ENCODE measurements at places on chromosomes 2 and 18.

- no peak for DNase-seq
Measured at GRCh38 chr2:105287692-105288091, 41.8 kb downstream of the TGFBRAP1 start.

- DNase-seq, result no peak
Measured at GRCh38 chr2:224586127-224586695, 1.0 kb upstream of the CUL3 start.

DNA sequence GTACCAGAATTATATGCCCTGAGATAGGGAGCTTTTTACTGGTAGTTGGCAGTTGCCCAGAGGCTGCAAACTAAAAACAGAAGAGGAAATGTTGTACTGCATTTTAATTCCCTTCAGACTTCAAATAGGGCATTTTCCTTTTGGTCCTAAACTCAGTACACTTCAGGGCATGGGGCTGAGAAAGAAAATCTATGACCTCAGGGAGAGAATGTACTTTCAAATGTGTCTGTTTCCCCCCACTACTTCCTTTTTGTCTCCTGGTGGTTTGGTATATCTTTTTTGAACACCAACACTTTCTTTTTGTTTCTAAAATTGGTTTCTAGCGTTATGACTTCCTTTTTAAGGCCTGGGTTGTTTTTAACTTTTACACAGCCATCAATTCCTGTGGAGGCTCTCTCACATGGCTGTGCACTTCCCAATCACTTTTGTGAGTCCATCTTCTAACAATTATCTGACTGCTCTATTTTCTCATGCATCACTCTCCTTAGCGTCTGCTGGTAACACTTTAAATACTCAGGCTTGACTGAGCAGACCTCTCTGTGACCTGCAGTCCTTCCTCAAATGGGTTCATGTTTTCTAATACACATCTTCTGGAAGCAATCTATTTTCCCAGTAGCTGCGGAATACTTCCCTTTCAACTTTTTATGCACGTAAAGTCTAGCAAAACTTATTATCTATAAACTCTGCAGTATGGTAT lies 596.0 kb downstream of the LRP1B start:
- DNase-seq, result no peak

GRCh38 chr2:20879221-20879620 lies 56.3 kb upstream of the LDAH start:
- DNase-seq, result no peak

DNA sequence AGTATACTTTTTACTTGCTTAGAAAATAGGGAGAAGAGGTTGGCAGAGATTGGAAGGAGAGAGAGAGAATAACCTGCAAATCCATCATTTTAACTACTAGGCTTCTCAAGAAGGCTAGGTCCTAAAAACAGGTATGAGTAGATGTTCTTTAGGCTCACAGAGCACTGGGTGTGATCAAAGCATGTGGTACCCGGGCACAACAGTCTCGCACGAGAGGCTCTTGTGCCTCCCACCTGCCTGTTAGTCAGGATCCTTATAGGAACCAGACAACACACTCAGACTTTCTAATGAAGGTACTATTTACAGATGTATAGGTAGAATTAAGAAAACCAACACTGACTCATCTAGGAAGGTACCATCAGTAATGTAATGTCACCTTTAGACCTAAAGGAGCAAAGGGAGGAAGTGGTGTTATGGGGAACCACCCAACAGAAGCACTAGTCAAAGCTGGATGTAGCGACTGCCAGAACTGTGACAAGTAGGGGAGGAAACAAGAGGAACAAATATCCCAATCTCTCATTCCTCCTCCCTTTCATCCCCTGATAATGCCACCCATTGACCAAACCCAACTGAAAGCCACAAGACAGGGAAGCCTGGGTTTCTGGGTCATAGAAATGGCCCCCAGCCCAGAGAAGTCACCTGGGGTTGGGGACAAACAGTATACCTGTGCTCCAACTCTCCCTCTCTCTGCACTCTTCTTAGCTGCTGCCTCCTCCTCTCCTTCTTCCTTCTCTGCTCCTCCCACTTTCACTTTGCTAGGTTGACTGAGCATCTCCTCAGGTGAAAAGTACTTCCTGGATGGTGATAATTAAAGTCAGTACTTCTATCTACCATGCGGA lies 16.0 kb upstream of the MARCHF4 start:
- DNase-seq, result no peak

- DNase-seq, result no peak
Measured at GRCh38 chr2:180003073-180003472, 4.0 kb downstream of the CWC22 start.

DNA sequence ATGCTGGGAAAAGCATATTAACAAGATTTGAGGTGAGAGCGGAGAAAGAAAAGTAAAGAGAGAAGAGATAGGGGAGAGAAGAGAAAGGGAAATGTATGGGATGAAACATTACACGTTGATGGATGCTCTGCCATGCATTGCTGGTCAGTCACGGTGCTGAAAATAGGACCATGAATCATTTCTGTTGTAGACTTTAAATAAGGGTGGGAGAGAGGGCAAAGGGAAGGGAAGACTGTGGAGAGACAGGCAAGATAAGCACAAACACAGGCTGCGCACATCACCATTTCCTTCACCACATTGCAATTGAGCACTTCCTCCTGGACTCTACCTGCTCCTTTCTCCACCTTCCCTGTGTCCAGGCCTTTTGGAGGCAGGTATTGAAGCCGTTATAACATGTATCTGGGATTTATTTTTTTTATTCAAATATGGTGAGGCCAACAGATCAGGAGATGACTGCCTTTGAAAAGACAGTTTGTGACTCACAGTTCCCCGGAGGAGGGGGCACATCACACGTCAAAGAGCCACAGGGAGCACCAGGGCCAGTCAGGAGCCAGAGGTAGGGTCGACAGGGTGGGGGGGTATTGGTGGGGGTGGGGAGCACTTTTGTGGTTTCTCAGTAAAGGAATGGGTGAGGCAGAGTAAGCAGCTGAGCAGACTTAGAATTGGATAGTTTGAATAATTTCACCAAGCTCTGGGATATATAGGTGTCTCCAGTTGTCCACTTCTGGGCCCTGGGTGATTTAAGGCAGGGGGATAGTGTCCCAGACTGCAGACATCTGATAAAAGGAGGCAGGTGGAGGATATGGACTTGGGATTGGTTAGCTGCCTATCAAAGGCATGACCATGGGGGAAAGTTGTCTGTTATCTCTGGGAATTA lies 372.8 kb upstream of the ST6GAL2 start:
- no peak for DNase-seq

- no peak for DNase-seq
Measured at GRCh38 chr2:130972410-130972809, 120.8 kb downstream of the FAM168B start.

DNA sequence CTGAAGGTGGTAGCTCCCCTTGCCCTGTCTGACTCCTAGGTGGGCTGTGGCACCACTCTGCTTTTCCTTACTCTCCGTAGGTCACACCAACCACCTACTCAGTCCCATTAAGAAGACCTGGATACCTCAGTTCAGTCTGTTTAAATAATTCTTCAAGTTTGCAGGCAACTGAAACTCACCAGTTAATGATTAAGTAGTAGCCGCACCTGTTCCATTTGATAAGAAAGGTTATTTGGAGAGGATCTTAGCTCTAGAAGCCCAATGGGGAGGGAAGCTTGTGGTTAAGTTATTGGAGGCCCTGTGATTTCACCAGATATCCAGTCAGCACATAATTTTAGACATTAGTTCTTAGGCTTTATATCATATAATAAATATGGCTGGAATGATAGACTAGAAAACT lies 1193.0 kb downstream of the DPP10 start:
- no peak for DNase-seq

DNA sequence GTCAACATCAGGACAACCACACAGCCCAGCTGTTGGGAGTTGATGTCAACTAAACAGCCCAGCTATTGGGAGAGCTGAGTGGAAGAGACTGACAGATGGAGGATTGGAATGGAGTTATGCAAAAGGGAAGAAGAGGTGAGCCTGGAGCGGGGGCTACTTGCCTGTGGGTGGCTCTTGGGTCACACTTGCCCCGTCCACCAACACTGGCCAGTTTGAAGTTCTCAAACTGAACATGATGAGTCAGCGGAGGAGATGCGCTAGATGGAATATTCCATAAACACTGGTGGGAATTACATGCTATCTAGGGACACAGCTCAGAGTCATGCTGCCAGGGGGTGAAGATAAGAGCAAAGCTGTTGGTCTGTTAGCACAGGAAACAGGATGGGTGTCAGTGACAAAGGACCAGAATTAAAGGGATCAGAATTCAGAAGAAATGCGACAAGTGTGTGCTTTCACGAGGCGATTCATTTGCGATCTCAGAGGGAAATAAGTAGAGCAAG lies 33.2 kb upstream of the AGAP1 start:
- DNase-seq, result no peak

DNA sequence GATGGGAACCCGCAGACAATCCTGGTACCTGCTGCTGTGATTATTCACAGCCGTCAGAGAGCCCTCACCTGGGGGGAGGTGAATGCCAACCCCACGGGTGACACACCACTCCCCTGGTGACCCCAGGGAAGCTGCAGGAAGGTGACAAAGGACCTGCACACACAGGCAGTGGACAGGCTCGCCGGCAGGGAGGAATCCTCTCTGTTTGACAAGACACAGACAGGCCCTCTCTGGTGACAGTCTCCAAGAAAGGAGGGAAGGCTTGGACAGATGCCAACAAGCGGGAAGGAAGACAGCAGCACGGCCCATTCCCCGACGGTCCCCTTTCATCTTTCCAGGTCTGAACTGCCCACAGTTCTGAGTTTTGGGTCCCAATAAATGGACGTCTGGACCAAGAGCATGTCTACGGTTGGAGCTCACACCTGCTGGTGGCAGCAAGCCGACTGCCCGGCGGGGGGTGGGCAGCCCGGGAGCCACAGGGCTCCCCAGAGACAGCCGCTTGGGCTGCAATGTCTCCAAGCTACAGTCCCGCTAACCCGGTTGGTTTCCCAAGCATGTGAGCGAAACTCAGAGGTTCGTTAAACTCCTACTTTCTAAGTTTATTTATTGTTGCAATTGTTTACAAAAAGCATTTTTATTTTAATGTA lies 31.8 kb downstream of the HDAC4 start:
- peak; percentile 77 for DNase-seq

- no peak for DNase-seq
Measured at GRCh38 chr2:193446967-193447366, 1252.2 kb upstream of the TMEFF2 start.

DNA sequence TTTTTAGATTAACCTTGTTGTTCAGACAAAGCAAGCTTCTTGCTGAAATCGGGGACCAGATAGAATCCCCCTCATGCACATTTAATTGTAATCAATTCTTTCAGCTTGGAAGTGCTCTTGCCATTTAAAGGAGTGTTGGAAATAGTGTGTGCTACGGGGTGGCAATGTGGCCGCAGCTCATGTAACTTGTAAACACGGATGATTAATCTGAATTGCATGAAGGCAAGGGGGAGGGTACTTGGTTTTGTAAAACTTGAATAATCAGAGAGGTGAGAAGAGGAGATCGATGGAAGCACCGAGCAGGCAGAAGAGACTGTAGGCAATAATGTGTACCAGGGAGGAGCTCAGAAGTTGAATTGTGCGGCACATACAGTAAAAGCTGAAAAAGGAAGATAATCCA lies 273.5 kb downstream of the PTGR3 start:
- no peak for DNase-seq

DNA sequence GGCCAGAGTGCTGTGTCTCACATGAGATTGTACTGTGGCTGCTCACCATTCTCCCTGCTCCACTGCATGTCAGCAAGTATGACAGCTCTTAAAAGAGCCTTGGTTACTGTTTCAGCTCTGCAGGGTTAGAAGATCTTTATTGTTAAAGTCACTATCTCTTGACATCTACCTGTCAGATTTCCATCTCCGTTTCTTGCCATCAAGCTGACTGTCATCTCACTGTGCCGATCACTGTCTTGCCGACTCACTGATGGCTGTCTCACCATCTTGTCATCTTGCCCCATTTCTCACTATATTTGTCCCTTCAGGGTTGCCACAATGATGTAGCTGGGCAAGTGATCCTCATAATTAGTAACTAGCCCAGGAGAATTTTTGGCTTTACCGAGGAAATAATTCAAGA lies 800.9 kb upstream of the CDH7 start:
- DNase-seq, result no peak

DNA sequence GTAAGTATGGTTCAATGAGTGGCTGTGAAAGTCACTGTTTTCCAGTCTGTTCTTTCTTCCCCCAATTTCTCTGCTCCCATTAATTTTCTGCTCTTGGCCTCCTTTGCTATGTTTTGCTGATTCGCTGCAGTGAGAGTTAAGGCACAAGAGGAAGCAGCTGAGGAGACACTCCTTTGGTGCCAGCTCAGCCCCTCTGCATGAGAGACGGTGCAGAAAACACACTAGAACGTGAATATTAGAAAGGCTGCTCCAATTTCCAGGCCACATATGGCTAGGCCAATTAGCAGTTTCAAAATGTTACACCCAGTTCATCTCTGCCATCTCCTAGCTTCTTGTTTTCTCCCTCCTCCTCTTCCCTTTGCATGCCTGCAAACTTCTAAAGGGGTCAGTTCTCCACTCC lies 38.9 kb downstream of the AKAIN1 start:
- no peak for DNase-seq

DNA sequence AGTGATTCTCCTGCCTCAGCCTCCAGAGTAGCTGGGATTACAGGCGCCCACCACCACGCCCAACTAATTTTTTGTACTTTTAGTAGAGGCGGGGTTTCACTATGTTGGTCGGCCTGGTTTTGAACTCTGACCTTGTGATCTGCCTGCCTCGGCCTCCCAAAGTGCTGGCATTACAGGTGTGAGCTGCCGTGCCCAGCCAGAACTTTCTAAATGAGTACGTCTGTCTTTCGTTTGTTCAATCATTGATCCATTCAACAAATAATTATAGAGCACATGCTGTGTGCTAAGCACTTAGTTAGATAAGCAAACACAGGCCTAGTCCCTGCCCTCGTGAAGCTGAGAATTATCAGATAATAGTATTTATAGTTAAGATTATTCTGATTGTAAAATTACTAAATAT lies 56.5 kb downstream of the TTC39C start:
- DNase-seq, result no peak

DNA sequence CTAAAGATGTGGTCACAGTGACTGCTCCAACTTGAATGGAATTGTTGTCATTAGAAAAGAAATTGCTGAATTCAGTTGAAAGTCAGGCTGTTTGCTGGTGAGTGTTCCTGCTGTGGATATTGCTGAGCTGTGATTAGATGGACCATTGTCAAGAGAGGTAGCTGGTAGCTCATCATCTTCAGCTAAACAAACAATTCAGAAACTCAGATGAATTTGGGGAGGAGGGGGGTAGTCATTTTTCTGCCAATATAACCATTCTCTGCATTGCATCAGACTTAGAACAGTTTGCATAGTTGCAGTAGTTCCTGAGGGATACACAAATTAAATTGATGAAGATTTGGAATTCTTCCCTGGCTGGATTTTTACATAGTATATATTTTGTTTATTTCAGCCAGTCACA lies 108.3 kb downstream of the MTCL1 start:
- DNase-seq, result no peak

DNA sequence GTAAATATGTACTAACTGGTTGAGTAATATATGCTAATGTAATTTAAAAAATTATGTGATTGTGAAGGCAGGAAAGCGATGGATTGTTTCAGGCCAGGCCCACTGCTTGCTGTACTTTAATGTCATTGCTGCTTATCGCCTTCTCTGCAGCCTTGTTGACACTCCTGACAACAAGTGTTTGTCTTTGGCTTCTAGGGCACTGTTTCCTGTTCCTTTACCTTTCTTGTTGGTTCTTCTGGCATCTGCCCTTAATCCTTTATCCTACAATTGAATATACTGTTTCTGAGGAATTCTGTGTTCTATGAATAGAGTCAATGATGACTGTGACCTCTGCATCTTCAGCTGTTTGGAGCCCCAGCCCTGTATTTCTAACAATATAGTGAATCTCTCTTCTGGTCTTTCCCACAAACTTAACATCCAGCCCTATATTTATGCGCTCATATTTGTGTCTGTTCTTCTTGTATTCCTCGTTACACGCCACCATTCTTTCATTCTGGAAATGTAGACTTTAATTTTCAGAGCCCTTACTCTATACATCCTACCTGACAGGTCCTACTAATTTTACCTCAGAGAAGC lies 17.6 kb downstream of the ACSL3 start:
- DNase-seq, result no peak

All from suprapubic skin (tissue), 4 donors.